Kidney (tissue), 22 donors: ENCODE measurements at places on chromosomes 11 and 22.

- H3K27ac ChIP-seq, result no peak overlapping the region
- H3K4me3 ChIP-seq, result no peak overlapping the region
- H3K36me3 ChIP-seq, result no peaks in the 10 kb centered on the region
- DNase-seq, result no peak
- H3K27me3 ChIP-seq, result no peaks in the 10 kb centered on the region
These were observed 68.4 kb upstream of the LDLRAD3 start for GRCh38 chr11:35875466-35875865.

DNA sequence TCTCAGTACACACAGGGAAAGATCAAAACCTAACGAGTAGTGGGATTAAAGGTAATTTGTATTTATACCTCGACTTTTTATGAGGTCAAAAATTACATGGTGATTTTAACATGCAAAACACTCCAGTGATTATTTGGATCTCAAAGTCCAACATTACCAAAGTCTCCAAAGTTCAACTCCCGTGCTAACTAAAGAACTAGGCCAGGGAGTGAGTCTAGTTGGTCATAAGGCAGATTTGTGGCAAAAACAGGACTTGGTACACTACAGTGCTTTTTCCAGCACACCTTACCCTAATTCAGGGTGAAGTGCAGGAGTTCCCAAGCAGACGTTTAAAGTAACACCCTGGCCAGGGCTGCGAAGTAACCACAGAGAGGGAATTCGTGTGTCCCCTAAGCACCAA lies 1.1 kb downstream of the PUS3 start:
- H3K36me3 ChIP-seq, result no peaks in the 10 kb centered on the region
- H3K4me1 ChIP-seq, result peaks cover 2% of the 10 kb centered on the region
- DNase-seq, result no peak
- H3K27me3 ChIP-seq, result no peaks in the 10 kb centered on the region
- H3K27ac ChIP-seq, result no peak overlapping the region
- H3K4me3 ChIP-seq, result no peak overlapping the region

DNA sequence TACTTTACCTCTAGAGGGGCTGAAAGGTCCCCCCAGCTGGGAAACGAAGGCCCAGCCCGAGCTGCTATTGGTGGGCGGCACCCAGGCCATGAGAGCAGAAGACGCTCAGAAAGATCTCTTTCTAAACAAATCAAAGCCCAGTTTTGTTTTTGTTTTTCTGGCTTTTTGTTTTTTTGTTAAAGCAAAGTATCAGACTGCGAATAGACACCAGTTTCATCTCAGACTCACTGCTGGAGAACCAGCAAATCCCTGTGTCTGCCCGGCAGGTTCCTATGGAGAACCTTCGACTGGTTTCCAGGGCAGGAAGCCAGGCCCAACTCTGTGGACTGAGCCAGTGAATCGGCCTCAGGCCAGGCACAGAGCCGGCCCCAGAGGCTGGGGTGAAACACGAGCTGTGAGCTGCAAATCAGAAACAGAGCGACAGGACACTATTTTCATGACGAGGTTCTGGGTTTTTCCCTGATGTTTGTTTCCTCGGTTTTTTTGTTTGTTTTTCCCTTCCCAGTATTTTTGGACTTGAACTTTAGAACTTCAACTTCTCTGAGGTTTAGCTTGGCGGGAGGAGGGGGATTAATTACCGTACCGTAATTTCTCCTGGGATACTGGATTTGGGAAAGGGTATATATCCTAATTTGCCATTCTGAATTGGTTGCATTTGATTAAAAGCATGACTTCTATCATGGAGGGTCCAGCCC lies 16.0 kb upstream of the B4GALNT4 start:
- peak; percentile 74 for DNase-seq
- no peak overlapping the region for H3K4me3 ChIP-seq
- H3K27ac ChIP-seq, result peak overlapping the region; percentile 89
- H3K4me1 ChIP-seq, result peaks cover 21% of the 10 kb centered on the region
- no peaks in the 10 kb centered on the region for H3K36me3 ChIP-seq

- H3K27ac ChIP-seq, result no peak overlapping the region
- no peaks in the 10 kb centered on the region for H3K27me3 ChIP-seq
- DNase-seq, result peak; percentile 33
These were observed 4.3 kb downstream of the SBF1 start for GRCh38 chr22:50470491-50470890.

DNA sequence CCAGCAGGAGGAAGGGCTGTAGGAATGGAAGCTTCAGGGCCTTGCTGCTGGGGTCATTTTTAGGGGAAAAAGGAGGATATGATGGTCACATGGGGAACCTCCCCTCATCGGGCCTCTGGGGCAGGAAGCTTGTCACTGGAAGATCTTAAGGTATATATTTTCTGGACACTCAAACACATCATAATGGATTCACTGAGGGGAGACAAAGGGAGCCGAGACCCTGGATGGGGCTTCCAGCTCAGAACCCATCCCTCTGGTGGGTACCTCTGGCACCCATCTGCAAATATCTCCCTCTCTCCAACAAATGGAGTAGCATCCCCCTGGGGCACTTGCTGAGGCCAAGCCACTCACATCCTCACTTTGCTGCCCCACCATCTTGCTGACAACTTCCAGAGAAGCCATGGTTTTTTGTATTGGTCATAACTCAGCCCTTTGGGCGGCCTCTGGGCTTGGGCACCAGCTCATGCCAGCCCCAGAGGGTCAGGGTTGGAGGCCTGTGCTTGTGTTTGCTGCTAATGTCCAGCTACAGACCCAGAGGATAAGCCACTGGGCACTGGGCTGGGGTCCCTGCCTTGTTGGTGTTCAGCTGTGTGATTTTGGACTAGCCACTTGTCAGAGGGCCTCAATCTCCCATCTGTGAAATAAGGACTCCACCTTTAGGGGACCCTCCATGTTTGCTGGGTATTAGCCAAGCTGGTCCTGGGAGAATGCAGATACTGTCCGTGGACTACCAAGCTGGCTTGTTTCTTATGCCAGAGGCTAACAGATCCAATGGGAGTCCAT lies 14.1 kb downstream of the IL10RA start:
- H3K4me3 ChIP-seq, result no peak overlapping the region
- no peaks in the 10 kb centered on the region for H3K27me3 ChIP-seq
- DNase-seq, result no peak
- H3K36me3 ChIP-seq, result no peaks in the 10 kb centered on the region
- no peaks in the 10 kb centered on the region for H3K4me1 ChIP-seq

- no peak for DNase-seq
- H3K27me3 ChIP-seq, result no peaks in the 10 kb centered on the region
- H3K36me3 ChIP-seq, result no peaks in the 10 kb centered on the region
- H3K4me3 ChIP-seq, result no peak overlapping the region
- no peak overlapping the region for H3K27ac ChIP-seq
- no peaks in the 10 kb centered on the region for H3K4me1 ChIP-seq
These were observed 32.4 kb downstream of the CREB3L1 start for GRCh38 chr11:46309814-46310259.
